ENCODE measurements at places on chromosomes 1 and 21. TPM values are rescaled to one million over a fixed set of nuclear protein-coding genes. Genes with fewer than 3 reads are reported as not detected.
A peak's percentile ranks its signal among the peaks of the same experiment; 100 is the strongest.

Gene RPS27
- total RNA-seq = 1,802 TPM

Gene C1orf226
- total RNA-seq = 9.1 TPM

Gene HFM1
- total RNA-seq = 2.1 TPM

Gene NRDC
- total RNA-seq = 88.0 TPM

Gene GPR137B
- total RNA-seq = 15.7 TPM

Gene MFSD2A
- total RNA-seq = 0.69 TPM

Gene PCAT6
- total RNA-seq = 1.7 TPM

DNA sequence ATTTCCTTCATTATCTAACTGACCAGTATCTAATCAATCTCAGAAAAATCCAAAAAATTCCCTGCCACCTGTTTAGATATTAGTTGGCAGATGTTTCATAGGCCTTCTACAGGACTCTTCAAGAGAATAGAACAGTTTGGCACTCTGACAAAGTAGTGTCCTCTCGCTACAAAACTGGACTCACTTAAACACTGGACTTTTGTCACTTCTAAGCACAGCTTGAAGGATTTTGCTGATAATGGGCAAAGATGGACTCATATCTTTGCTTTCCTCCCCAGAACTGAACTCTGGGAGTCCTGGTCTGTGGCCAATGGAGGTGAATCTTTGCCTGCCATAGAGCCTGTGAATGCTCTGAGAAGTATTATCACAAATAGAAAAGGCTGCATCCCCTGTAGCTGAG, 58.2 kb upstream of the ZNF326 start:
- DNase-seq = no peak

- DNase-seq = no peak
These were observed 673 bp upstream of the DHCR24 start for GRCh38 chr1:54887665-54888071.

DNA sequence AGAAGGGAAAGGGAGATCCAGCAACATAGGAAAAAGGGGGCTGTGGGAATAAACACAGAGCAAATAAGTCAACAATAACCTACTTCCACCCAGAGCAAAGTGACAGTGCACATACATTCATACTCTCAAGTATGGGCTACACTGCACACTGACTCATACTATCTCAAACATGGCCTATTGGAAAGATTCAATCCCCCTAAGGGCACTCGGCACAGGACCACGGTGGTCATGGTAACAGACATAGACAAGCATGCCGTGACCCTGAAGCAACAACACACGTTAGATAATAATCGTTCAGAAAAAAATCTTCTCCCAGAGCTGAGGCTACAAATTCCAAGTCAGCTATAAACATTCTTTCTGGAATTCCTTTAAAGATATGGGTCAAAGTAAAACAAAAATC, 16.8 kb upstream of the JAK1 start:
- no peak for DNase-seq

DNA sequence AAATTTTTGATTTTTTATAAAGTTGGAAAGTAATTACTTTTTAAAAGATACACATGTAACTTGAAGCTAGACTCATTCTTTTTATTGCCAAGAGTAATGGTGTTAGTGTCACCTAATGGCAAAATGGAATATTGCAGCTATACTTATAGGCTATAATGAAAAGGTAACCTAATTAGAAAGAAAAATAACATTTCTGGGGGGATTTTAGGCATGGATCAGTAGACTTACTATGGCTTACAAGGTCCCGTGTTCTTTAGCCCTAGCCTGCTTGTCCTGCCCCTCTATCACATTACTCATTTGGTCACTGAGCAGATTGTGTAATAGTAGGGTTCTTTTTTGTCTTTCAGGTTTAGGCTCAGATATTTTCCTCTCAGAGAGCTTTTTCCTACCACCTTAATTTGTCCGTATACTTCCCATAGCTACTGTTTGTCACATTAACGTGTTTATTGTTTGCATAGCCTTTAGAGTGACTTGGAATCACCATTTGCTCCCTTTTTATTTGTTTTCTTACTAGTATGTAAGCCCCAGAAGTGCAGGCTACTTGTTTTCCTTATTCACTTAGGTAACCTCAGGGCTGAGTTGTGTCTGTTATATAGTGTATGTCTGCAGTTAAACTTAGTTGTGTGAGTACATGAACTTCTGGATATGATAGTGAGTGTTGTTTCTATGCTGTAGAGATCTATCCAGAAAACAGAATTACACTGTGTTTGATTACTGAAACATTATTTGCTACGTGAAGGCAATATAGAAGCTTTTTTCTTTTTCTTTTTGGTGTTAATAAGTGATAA, 58.7 kb downstream of the RABGAP1L start:
- DNase-seq = no peak

DNA sequence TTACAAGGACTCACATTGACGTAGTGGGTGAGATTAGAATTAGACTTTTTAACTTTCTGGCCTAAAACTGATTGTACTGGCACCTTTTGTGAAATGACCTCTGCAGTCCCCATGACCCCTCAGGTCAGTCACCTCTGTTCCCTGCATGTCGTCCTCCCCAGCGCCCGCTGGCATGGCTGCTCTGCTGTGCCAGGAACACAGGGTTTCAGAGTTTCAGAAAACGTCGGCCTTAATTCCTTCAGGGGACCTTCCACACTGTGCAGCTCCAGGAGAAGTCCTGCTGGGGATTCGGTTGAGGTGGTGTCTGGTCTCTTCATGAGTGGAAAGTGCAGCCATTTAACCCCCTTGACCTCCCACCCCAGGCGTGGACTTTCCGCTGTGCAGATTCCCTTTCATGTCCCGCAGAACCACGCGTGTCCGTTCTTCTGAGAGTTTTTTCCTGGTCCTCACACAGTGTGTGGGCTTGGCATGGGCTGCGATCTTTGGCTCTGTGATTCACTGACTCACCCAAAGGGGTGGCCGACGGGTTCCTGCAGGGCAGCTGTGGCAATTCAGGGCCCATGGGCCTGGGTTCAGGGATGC, 158.4 kb upstream of the COL6A1 start:
- DNase-seq = no peak

DNA sequence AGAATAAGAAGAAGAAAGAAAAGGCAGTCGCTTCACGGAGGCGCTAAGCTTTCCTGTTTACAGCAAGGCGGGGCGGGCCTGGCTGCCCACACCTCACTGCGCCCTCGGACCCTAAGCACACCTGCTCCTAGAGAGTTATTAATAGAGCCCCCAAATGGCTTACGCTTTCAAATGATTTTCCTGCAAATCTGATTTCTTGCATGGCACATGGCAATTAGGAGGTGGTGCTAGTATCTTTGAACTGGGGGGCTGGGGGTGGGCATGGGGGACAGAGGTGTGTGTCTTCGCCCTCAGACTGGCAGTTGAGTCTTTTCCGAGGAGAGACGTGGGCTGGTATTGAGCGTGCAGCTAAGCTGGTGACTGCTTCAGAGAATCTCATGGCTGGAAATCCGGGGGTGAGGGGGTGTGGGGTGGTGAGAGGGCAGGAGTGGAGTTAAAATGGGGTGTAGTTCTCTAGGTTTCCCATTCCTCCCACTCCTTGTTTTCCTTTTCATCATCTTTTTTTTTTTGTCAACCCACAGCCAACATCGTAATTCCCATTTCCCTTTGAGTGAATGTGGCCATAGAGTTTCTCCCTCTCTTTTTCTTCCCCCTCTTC, 1.3 kb downstream of the S1PR1 start:
- DNase-seq = no peak

DNA sequence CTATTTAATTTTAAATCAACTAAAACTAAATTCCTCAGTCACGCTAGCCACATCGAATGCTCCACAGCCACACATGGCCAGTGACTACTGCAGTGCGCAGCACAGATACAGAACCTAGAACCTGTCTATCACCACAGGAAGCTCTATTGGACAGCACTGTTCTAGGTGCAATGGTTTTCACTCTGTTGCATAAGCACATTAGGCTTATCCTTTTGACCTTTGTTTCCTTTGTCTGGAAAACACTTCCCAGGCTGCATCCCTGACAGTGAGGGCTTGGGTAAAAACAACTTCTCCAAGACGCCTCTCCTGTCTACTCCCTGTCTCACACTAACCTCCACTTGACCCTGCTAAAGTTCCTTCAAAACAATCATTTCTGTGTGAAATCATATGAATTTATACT, 33.6 kb upstream of the RAP1GAP start:
- no peak for DNase-seq

DNA sequence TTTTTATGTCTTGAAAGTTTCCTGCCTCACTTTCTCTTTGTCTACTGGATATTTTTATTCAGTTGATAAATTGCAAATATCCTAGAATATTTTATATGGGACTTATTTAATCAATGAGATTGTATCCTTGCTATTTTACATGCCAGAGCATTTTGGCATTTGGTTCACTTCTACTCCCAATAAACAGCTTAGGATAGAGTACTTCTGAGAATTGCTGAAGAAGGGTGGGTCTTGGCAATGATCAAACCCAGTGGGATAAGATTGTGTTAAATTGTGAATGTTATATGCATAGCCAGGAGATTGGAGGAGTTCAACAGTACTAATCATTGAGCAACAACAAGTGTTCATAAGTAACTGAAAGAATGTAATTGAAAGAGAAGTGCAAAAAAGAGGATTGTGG, 60.1 kb downstream of the SDCCAG8 start:
- no peak for DNase-seq

DNA sequence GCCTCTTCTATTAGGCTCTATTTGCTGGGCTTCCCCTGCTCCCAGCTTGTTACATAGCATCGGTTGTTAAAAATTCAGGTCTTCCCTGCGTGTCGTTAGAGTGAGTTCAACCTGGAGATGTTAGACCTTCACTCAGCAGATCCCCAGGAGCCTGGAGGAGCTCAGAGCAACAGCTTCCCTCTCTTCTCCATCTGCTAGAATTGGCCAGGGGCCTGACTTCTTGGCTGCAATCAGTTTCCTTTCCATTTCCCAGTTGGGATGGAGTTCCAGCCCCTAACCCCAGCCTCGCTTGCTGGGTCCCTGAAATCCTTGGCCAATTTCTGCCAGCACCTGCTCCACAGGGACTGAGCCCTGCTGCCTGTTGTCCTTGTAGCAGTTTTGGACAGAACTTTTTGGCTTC, 55.9 kb downstream of the MT1HL1 start:
- no peak for DNase-seq

DNA sequence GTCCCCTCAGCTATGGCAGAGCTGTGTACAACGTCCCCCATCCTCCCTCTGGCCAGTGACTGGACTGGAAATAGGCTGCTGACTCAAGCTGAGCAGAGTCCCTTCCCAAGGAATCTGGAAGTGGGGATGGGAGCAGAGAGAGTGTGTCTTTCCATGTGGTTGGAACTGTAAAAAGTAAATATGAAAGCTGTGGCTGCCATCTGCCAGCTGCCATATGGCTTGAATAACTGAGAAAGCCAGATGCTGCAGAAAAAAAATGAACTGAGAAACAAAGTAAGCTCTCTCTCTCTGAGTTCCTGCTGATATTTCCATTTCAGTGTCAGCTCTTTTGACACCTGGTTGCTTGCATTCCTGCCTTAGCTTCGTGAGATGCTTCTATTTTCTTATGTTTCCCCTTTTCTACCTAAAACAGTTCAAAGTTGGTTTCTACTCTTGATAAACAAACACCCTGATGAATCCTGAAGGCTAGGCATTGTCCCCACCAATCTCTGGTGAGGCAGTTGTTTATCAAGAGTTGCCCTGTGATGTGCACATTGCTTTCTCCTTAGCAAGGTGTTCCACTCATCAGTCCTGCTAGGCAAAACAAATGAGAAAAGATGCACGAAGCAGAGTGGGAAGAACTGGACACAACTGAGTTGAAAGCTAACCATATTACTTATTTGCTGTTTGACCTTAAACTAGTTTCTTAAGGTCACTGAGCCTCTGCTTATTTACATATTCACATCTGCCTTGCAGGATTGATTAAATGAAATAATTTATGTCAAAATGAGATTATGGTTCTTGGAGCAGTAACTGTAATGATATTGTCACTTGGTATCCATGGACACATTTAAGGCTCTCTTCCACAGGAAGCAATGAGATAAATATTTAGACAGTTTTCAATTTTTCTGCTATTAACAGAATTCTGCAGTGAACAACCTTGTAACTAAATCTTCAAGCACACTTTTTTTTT, 16.6 kb upstream of the DR1 start:
- no peak for DNase-seq

- DNase-seq = peak; percentile 98
These were observed at the start of gene IVNS1ABP for GRCh38 chr1:185317034-185317885. IVNS1ABP (minus strand) TSS chr1:185317243; CDS start chr1:185309493, 7,750 bp downstream.

DNA sequence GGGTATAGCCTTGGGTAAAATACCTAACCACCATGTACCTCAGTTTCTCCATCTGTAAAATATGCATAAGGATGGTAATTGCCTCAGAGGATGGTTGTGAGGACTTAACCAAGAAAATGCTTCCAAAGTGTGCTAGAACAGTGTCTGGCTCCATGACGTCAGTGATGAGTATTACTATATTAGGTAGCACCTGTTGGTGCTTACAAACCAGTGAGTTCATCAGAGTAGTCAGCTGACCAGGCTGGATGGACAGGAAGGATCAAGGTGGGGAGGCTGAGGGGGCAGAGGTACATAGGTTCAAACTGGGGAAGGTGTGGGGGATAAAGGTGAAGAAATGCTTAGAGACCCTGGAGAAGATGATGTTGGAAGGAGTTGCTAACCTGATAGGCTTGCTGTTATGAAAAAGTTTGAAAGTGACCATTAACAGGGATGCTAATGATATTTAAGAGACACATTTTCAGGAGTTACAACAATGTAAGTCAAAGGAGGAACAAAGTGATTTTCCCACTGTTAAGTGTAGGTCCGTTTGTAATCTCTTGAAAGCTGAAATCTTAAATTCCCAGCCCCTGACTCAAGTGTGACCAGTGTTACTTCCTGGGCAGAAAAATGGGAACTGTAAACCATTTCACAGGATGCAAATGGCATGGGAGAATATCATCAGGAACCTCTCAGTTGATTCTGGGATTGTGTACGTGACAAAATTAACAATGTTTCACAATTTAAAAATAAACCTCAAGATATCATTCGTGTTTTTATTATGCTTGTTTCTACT, 4.4 kb downstream of the NTPCR start:
- DNase-seq = no peak

- no peak for DNase-seq
These were observed 72.9 kb upstream of the LBR start for GRCh38 chr1:225500624-225501192.

- DNase-seq = peak; percentile 31
These were observed 266.9 kb downstream of the PTPRU start for GRCh38 chr1:29502911-29503840.

DNA sequence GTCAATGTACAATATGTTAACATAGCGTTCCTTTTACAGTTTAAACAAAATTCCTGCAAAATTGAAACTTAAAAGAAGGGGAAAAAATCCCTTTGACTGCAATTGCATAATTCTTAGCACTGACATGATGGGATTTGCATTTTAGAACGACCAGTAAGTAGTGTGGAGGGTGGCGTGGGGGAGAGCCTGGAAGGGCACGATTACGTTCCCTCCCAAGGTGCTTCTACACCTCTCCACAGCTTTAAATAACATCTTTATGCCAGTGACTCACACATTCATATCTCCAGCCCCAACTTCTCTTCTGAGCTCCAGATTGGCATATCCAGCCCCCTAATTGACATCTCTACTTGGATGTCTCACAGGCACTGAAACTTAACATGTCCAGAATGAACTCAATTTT, 64.3 kb downstream of the OLFML3 start:
- DNase-seq = no peak

Data from posterior vena cava (tissue), 2 donors.